ENCODE measurements at places on chromosomes 3 and 15.

GRCh38 chr3:183811638-183812037 is 13.7 kb downstream of the MAP6D1 start:
- DNase-seq, result no peak

DNA sequence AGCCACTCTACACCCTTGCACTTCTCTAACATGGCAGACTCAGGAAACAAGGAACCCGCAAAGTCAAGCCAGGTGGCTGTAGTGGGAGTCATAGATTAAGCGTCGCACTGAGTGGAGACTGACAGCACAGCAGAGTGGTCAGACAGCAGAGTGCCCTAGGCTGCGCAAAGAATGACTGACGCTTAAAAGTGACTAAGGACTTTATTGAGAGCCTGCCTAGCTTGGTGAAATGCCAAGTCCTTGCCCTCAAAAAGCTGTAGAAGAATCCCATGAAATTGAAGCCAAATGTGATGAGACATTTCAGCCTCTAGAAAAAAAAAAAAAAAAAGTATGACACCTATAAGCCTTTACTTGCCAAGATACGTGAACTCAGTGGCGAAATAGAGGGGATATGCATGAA is 30.2 kb downstream of the NCEH1 start:
- no peak for DNase-seq

- DNase-seq, result no peak
These were observed 802.5 kb upstream of the DPPA4 start for GRCh38 chr3:110139821-110140220.

- no peak for DNase-seq
These were observed 97.7 kb downstream of the RPL39L start for GRCh38 chr3:187041362-187042307.

DNA sequence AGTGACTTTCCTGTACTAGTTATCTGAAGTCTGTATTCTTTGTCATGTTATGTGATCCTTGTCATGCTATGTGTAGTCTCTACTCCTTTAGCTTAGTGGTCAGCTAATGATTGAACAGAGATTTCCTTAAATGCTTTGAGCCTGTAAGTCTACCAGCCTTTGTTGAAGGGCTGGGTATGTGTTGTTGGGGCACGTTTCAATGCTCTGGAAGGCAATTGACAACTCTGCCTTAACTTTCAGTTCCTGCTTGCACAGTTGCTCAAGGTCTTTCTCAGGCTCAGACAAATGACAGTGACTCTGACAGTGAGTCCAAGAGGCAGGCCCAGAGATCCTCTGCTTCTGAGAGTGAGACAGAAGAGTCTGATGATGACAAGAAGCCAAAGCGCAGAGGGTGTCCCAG is 89.3 kb downstream of the CHD2 start:
- DNase-seq, result no peak

DNA sequence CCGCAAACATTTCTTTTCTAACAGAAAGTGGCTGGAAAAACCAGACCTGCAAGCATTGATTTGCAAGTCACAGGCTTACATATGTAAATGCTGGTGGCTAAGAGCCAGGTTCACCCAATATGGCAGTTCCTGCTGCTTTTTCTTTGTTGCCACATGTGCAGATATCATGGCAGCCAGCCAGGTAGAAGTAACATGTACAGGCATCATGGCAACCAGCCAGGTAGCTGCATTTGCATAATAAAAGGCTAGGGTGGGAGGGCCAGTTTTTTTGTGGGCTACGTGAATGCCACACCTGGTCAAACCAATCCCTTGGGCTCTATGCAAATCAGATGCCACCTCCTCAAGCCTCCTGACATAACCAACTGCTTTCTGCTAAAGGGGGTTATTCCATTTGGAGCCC is 2.8 kb upstream of the SMCO1 start:
- DNase-seq, result no peak

DNA sequence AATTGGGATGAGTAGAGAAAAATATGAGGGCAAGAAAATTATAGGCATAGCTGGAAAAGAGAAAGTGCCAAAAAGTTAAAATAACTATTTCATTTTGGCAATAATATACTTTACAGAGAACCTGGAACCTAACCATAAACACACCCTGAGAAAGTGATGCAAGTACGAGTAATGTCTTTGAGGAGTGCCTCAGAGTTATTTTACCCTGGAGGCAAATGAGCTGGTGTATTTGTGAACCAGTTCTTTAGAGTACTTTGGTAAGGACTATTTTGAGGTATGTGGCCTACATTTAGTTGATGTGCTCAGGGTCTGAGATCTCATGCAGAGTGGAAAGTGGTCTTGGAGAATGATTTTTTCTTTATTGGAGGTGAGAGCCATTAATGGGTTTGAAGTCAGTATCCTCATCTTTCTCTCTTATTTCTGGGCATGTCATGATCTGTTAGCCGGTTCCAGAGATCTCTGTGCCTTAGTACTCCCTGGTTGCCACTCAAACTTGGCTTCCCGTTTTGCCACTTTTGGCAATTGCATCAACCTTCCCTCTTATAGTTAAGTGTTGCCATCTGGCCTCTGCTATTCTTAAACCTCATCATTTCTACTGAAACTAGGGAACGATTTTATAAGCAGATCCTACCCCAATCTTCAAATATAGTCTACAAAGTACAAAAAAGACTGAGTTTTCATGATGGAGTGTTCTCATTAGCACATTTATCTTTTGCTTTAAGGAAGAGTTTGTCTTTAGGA is 145.7 kb downstream of the EPHA6 start:
- DNase-seq, result no peak

GRCh38 chr3:137110392-137110996 is 152.7 kb downstream of the IL20RB start:
- no peak for DNase-seq

GRCh38 chr3:72247645-72248388 is 462.9 kb upstream of the PROK2 start:
- no peak for DNase-seq

GRCh38 chr3:34483311-34483887 is 685.0 kb downstream of the PDCD6IP start:
- no peak for DNase-seq

DNA sequence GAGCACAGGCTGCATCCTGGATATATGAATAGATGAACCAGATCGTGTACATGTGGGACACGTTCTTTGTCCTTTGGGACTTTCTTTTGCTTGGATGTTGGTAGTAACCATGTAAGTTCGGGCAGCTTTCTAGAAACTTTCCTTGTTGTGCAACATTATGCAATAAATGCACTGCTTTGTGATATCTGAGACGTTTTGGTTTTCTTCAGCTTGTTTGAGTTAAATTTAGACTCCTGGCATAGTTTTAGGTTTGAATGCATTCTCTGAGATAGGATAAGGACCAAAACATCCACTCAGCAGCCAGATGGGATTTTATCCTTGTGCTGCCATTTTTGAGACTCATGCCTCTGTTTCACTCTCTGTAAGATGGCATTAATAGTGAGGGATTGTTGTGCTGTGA is 158.9 kb downstream of the IGF1R start:
- no peak for DNase-seq

- DNase-seq, result no peak
These were observed 102.9 kb downstream of the CHST2 start for GRCh38 chr3:143222505-143222904.

GRCh38 chr15:38613085-38613484 is 48.5 kb upstream of the RASGRP1 start:
- DNase-seq, result no peak

- no peak for DNase-seq
These were observed 27.6 kb downstream of the C3orf33 start for GRCh38 chr3:155778462-155778861.

DNA sequence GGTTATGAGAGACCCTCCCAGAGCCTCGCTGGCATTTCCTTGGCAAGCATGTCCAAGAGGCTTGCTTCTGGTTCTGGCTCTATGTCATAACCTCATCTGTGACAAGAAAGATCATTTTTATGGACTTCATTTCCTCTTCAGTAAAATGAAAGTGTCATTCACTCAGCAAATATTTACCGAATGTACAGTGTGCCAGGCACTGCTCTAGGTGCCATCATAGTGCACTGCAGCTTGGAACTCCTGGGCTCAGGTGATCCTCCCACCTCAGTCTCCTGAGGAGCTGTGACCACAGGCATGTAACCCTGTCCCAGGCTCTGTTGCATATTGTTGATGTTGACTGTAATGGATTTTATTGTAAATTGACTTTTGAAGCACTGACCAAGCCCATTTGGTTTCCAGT is 18.7 kb upstream of the ITPKA start:
- no peak for DNase-seq

- no peak for DNase-seq
These were observed 13.1 kb upstream of the BLOC1S6 start for GRCh38 chr15:45573961-45574629.
